ENCODE measurements at places on chromosomes 7 and 10. TPM values are rescaled to one million over a fixed set of nuclear protein-coding genes. Genes with fewer than 3 reads are reported as not detected.

Gene PRKAR1B
- polyA plus RNA-seq, result 46.7 TPM

Gene TMEM254
- 46.1 TPM for polyA plus RNA-seq

Gene CBX3
- 380 TPM for polyA plus RNA-seq

Gene AUTS2
- 114 TPM for polyA plus RNA-seq

Gene SLC12A9
- 25.7 TPM for polyA plus RNA-seq

Gene NOS3
- polyA plus RNA-seq, result 11.8 TPM

Gene IFIT1B
- polyA plus RNA-seq, result 1.1 TPM

Gene MYH16
- polyA plus RNA-seq, result 0.09 TPM

Gene CFAP70
- polyA plus RNA-seq, result 14.6 TPM

Gene SNCG
- 4.7 TPM for polyA plus RNA-seq

Gene OR2A5
- polyA plus RNA-seq, result 0.15 TPM

Gene MYPN
- polyA plus RNA-seq, result 0.03 TPM

Gene URGCP
- polyA plus RNA-seq, result 32.3 TPM

Gene ARHGAP22
- polyA plus RNA-seq, result 2.3 TPM

Gene HECW1
- 3.6 TPM for polyA plus RNA-seq

Gene ZNF727
- 0.72 TPM for polyA plus RNA-seq

Gene SLIT1
- polyA plus RNA-seq, result 4.1 TPM

Gene MYOZ1
- polyA plus RNA-seq, result 2.5 TPM

Gene EXOSC1
- 40.6 TPM for polyA plus RNA-seq

Gene NPTX2
- polyA plus RNA-seq, result 0.32 TPM

Gene IL15RA
- polyA plus RNA-seq, result 4.3 TPM

Gene AMPH
- 9.5 TPM for polyA plus RNA-seq

Gene PTTG1IP2
- not detected for polyA plus RNA-seq

Gene NPY4R
- 0.68 TPM for polyA plus RNA-seq

Gene ACSM6
- 0.24 TPM for polyA plus RNA-seq

Gene GAD2
- not detected for polyA plus RNA-seq

Gene MYL10
- 0.43 TPM for polyA plus RNA-seq

Gene CRTAC1
- 2.4 TPM for polyA plus RNA-seq

Gene NPFFR1
- polyA plus RNA-seq, result 0.56 TPM

Gene SLC39A12
- not detected for polyA plus RNA-seq

Gene USP6NL
- 26.9 TPM for polyA plus RNA-seq

Gene SPDYE9
- polyA plus RNA-seq, result 0.49 TPM

Gene UPK3BL1
- 30.3 TPM for polyA plus RNA-seq

Gene CARD11
- 4.2 TPM for polyA plus RNA-seq

Gene GTPBP4
- polyA plus RNA-seq, result 55.7 TPM

Gene LIPJ
- 0.31 TPM for polyA plus RNA-seq

Gene NRCAM
- 12.3 TPM for polyA plus RNA-seq

Gene ABCB8
- polyA plus RNA-seq, result 17.6 TPM

Gene STOX1
- 4.4 TPM for polyA plus RNA-seq

Gene IL2RA
- 0.18 TPM for polyA plus RNA-seq

Gene GRB10
- 37.3 TPM for polyA plus RNA-seq

Gene HYAL4
- 0.05 TPM for polyA plus RNA-seq

Gene CRHR2
- 0.28 TPM for polyA plus RNA-seq
